ENCODE measurements at places on chromosomes 2 and 18.
A peak's percentile ranks its signal among the peaks of the same experiment; 100 is the strongest.

DNA sequence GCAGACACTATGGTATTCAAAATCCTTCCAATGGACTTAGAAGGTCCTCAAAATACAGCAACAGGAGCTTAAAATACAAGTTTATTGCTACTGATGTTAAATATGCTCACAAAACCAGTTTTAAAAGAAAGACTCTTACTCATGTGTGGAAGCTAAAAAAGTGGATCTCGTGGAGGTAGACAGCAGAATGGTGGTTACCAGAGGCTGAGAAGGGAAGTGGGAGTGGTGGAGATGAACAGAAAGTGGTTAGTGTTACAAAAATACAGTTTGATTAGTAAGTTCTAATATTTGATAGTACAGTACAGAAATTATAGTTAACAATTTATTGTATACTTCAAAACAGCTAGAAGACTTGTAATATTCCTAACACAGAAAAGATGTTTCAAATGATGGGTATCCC lies 12.1 kb downstream of the ADAM17 start:
- no peak for DNase-seq

GRCh38 chr18:6764382-6764781 lies 34.9 kb downstream of the ARHGAP28 start:
- DNase-seq, result no peak

- no peak for DNase-seq
These were observed 51.4 kb downstream of the OSBPL1A start for GRCh38 chr18:24346254-24346653.

- DNase-seq, result no peak
These were observed 635.0 kb downstream of the ARHGAP15 start for GRCh38 chr2:143764261-143764660.

DNA sequence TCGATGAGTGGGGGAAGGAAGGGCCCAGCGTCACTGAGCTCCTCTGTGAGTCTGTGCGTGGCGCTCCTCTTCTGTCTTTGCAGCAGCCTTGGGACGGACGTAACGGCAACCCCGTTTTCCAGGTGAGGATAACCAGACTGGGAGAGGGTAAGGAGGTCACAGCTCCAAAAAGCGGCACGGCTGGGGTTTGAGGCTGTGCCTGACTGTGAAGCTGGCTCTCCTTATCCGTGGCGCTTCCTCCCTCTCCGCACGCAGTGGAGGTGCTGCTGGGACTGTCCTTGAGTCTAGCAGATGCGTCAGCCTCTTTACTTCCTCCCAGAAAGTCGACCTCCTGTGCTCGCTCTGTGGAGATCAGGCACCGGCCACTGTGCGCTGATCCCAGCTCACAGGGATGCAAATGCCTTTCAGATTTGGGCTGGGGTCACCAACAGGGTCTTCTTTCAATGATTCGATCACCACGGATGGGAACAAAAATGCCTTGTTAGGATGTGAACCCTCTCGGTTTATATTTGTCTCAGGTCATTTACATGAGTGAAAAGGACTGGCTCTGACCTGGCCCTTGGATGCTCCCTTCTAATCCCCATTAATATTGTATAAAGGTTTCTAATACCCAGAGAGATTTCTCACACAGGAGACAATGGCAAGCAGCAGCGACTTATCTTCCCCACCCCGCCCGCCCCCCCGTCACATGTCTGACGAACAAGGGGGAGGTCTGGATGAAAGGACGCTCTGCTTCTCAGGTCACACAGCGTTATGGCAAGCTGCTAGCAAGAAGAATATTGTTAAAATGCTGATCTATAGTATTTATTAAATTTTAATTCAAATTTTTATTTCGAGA lies 30.1 kb upstream of the E2F6 start:
- peak; percentile 85 for DNase-seq

- no peak for DNase-seq
These were observed 159.0 kb upstream of the SETBP1 start for GRCh38 chr18:44521668-44522022.

DNA sequence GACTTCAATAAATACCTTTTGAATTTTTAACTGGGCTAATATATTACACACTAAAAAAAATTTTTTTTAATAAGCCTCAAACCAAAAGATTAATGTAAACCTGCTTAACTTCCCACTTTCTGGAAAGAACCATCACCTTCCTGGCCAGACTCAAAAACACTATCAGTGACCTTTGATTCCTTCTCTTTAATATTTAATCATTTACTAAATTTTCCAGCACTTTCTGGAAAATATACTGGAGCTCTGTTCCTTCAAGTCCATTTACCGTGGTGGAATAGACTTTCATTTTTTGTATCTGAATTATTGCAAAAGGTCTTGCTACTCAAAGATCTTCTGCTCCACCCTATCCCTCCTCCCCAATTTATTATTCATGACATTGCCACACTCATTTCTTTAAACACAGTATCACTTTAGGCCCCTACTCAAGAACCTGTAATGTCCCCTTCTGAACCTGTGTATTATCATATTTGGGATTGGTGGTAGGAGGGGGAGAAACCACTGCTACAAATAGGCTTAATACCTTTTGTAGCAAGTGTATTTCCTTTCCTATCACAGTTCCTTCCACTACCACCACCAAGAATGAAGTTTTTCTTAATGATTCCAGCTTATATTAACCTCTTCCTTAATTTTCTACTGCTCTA lies 7.4 kb downstream of the PPP4R3B start:
- DNase-seq, result no peak

DNA sequence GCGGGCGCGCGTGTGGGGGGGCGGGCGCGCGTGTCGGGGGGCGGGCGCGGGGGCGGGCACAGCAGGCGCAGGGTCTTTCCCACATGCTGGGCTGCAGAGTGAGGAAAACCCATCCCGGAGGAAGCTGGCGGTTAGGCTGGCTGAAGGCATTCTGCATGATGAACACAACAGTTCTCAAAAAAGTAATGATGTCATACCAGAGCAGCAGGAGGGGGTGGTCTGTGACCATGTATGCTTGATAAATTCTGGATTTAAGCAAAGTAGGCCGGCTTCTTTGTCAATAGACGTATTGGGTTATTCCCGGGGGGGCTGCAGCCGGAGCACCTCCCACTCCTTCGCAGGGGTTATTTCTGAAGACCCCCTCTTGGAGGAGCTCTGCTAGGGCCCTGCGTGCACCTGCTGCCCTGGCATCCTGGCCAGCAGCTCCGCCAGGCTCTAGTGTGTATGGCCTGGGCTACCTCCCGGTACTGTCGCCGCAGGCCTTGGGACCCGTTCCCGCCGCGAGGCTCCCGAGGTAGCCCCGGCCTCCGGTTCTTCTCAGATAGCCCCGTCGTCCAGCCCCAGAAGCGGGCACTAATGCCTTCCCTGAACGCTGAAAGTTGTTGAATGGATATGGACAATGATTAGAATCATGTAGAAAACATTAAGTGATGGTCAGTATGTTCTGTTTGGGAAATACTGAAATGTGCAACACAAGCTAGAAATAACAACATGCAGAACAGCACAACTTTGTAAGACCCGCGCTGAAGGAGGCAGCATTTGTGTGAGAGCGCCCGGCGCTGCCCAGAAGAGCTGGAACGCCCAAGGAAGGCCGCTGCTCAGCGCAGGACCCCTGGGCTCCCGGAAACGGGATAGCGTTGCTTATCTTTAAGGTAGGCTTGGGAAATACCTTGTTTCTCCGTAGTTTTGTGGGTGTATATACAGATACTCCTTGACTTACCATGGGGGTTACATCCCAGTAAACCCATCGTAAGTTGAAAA lies 101.4 kb upstream of the RAB6C start:
- no peak for DNase-seq

Measured in NCI-H524 (cell line).